Stimulated activated CD8-positive, alpha-beta memory T cell treated with anti-CD3 and anti-CD28 coated beads, Interleukin-7, amount 100 ng/mL, for 1 hour (primary cell): ENCODE measurements at places on chromosomes 7 and 10.

DNA sequence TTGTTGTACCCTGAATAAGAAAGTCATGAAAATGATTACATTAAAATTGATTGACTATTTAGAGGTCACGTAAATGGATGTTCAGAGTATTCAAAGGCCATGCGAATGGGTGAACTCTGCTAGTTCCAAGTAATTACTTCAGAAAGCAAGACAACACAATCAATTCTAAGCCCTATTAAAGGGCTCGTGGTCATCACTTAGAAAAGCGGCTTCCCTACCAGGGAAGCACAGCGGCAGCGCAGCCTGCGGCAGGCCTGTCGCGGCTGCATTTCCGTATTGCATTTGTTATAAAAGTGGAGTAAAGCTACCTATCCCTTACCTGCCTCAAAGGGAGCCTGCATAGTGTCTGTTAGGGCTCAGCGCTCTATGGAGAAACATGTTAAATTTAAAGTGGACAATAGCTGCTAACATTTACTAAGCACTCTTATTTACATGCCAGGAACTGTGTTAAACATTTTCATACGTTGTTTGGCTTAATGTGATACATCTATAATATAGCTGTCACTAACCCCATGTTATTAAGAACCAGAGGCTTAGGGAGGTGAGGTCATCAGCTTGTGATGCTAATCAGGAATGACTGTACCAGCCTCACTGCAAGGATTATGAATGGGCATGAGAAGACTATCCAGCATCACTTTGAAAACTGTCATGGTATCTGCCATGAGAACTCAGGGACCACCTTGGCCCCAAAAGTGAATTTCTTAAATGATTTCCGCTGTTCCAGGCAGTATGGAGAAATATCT lies 187.5 kb downstream of the CELF2 start:
- DNase-seq: no peak

DNA sequence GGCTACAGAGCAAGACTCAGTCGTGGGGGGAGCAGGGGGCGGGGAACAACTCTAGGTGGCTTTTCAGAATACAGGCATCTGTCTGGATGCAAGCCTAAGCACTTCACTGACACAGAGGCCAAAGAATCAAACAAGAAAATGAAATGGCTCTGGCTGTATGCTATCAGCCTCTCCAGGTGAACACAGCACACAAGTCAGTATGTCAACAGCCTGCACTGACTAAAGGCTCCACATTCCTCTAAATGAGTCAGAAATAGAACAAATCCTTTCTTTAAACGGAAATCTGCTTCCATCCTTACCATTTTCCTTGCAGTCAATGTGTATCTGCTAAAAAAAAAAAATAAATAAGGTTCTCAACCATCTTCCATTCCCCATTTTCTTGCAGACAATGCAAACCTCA lies 88.3 kb downstream of the ARMH3 start:
- no peak for DNase-seq

- no peak for DNase-seq
Measured at GRCh38 chr7:2833083-2833910, 10.8 kb downstream of the GNA12 start.

DNA sequence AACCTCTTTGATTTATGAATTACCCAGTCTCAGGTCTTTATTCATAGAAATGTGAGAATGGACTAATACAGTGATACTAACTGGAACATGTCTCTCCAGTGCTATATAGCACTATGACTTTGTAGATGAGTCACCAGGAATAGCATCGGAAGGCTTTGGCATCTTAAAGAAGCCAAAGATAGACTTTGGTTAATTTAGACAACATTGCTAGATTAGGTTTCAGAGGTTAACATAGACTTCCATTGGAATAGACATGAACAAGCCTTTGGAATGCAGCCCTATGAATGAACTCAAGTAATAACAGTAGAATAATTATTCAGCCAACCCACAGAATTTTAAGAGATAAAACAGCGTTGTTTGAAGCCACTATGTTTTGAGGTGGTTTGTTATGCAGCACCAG lies 169.2 kb downstream of the HGF start:
- no peak for DNase-seq

- no peak for DNase-seq
Measured at GRCh38 chr7:96250776-96251361, 71.0 kb downstream of the SLC25A13 start.

DNA sequence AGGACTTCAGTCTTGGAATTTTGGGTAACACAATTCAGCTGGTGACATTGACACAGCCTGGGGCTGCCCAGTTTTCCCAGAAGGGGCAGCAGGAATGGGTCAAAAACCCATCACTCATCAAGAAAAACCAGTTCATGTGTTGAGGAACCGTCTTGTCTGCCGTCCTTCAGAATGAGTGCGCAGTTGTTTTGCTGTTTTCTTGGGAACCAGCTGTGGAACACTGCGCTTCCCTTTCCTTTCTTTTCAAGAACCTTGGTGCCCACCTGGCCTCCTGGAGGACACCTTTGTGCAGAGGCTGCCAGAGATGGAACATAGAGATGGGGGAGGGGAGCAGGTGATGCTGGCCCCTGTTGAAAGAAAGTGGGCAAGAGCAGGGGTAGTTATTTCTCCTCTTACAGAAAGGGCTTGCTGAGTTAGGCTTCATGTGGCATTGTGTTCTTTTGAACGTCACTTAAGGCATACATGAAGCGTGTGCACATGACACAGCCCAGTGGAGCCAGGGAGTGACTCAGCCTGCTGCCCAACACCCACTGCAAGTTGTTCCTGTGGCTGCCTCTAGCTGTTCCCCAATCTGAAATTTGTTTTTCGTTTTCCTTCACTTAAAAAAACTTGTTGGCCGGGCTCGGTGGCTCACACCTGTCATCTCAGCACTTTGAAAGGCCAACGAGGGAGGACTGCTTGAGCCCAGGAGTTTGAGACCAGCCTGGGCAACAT lies 87.4 kb upstream of the TNS3 start:
- no peak for DNase-seq

DNA sequence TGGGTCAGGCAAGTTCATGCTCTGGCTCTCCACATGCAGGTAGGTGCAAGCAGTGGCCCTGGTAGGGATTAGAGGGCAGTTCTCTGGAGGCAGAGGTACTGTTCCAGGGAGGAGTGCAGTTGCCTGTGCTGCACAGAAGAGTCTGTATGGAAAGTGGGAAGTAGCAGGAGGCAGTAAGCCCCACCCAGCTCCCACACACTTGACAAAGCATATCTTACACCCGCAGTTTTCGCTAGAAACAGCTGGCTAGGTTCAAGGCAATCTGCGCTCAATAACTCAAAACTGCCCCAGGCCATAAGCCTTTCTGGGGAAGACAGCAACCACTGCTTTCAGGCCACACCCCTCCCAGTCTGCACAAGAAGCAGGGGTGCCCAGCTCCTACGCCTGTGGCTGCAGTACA lies 33.1 kb upstream of the ARMC3 start:
- DNase-seq: no peak

DNA sequence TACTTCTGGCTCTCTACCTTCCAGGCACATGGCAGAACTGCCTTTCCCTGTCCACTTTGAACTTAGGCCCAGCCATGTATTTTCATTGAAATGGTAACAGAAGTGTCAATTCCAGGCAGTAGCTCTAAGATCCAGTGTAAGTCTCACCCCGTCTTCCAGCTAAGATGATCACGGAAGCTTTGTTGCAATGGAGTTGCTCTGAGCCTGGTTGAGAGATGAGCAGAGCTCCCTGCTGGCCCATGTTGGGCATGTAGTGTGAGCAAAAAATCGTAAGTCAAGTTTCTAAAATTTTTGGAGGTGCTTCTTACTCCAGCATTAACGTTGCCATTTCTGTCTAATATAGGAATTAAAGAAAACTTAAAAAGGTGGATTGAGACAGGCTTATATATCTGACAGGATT lies 274.4 kb downstream of the IPMK start:
- DNase-seq: no peak

- no peak for DNase-seq
Measured at GRCh38 chr7:27031289-27032172, 64.3 kb downstream of the HOXA1 start.

- DNase-seq: no peak
Measured at GRCh38 chr7:4931943-4932342, 27.0 kb downstream of the MMD2 start.

DNA sequence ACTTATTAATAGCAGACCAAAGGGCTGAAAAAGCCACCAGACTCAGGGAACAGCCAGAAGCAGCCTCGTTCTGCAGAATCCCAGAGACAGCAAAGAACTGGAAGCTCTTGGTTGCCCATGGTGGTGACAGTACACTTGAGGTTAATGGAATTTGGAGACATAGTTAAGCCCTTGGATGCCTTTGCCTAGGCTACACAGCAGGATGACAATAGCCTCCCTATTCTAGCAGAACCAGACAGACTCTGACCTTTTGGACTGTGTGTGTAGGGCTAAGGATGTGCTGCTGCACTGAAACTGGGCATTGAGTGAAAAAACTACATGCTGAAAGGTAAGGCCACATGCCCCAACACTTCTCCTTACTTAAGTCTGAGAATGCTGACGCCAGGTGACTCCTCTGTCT lies 22.7 kb downstream of the OTUD1 start:
- no peak for DNase-seq

DNA sequence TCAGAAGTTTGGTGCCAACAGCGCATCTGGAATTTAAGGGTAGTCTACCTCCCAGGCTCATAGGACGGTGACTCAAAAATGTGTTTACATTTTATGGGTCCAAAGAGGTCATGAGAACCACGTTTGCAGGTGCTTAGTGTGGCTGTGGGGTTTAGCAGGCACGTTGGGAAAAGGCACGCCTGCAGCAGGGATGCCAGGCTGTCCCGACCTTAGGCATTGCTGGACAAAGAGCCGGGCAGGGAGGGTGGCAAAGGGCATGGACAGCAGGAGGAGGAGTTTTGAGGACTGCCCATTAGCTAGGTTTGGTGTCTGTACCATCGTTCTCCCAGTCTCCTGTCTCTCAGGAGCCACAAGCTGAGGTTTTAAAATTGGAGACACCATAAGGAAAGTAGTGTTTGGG lies 104.4 kb downstream of the TRRAP start:
- DNase-seq: no peak

- no peak for DNase-seq
Measured at GRCh38 chr10:97547962-97548361, 24.6 kb upstream of the ANKRD2 start.

GRCh38 chr7:96579119-96579518 lies 130.5 kb downstream of the SEM1 start:
- DNase-seq: no peak

DNA sequence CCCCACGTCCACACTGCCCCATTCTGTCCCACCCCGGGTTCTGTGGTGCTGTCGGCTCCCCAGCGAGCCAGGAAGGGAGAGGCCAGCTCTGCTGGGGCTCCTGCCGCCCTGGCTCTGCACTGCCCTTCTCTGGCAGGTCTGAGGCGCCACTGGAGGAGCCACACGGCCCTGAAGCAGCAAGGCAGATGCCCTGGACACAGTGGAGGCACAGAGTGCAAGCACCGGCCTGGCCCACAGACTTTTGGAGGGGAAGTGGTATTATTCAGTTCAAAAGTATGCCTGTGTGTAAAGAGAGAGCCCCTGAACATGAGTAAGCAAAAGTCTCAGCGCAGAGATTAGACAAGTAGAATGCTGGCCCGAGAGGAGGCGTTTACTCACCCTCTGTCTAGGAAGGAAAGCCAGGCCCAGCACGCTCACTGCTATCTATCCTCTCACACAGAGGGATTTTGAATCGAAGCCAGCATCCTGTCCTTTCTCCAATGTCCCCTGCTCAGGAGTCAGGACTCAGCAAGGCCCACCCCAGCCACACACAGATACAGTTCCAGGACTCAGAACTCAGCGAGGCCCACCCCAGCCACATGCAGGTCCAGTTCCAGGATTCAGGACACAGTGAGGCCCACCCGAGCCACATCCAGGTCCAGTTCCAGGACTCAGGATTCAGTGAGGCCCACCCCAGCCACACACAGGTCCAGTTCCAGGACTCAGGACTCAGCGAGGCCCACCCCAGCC lies 115.0 kb downstream of the EGFR start:
- DNase-seq: no peak

DNA sequence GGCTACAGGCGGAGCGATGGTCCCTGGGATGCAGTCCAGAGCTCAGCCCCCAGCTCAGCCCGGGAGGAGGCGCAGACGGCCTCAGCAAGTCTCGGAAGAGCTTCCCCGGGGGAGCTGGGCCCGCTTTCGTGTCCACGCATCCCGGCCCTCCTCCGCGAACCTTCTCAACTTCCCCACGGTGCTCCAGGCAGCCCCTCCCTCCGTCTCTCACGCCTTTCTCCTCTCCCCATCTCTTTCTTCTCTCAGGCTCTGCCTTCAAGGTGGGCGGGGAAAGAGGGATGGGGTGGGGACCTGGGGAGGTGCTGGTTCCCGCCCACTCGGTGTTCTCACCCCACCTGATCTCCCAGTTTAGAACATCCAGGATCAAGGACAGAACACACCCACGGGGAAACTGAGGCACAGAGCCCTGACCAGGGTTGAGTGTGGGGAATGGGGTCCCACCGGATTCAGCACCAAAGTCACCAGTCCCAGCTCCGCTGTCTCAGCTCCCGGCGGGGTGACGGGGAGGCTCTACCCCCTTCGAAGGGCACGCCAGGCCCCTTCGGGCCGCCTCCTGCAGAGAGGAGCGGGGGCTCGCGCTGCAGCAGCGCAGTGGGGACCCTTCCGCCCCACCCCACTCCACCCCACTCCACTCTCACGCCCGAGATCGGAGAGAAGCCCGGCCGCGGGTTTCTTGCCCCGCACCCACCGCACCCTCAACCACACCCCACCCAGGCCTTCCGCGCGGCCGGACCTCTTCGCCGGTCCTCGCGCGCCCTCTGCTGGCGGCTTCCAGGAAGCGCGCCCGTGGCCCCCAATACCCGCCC lies 18.2 kb downstream of the POLL start:
- DNase-seq: peak; percentile 58

DNA sequence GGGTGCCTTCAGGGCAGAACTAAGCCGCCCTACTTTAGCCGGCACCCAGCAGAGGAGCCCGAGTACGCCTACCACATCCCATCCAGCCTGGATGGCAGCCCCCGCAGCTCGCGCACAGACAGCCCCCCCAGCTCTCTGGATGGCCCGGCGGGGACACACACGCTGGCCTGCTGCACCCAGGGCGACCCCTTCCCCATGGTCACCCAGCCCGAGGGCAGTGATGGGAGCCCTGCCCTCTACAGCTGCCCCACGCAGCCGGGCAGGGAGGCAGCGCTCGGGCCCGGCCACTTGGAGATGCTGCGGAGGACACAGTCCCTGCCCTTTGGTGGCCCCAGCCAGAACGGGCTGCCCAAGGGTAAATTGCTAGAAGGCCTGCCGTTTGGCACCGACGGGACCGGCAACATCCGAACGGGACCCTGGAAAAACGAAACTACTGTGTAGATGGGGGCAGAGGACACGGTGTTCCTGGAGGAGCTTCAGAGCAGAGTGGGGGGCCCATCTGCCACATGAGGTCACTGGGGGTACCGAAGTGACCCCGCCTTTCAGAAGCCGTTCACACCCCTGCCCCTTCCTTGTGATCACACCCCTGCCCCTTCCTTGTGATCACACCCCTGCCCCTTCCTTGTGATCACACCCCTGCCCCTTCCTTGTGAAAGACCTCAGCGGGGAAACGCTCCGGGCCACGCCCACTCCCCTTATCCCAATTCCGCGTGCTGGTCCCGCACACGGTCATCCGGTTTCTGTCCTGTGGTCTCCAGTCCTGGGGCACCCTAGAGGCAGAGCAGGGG lies 30.8 kb upstream of the KNDC1 start:
- DNase-seq: no peak

DNA sequence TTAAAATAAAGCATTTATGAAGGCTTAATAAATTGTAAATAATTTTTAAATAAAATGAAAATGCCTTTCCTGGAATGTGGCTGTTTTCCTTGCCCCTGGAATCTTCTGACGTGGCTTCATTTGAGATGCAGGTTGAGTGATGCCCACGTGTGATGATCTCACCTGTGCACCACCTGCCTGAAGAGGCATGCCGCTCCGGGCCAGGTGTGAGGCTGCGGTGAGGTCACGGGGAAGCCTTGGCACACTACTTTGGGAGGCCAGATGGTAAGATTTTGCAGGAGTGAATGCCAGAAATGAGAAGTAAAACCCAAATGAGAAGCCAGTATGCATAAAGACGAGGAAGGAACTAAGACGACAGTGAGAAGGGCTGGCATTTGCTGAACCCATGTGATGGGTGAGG lies 36.2 kb downstream of the GOT1 start:
- no peak for DNase-seq
